Stimulated activated effector memory CD8-positive, alpha-beta T cell treated with anti-CD3 and anti-CD28 coated beads, Interleukin-12 subunit alpha, Interleukin-12 subunit beta, amount 100 ng/mL, for 72 hours (primary cell): ENCODE measurements at places on chromosomes 5 and 9.

DNA sequence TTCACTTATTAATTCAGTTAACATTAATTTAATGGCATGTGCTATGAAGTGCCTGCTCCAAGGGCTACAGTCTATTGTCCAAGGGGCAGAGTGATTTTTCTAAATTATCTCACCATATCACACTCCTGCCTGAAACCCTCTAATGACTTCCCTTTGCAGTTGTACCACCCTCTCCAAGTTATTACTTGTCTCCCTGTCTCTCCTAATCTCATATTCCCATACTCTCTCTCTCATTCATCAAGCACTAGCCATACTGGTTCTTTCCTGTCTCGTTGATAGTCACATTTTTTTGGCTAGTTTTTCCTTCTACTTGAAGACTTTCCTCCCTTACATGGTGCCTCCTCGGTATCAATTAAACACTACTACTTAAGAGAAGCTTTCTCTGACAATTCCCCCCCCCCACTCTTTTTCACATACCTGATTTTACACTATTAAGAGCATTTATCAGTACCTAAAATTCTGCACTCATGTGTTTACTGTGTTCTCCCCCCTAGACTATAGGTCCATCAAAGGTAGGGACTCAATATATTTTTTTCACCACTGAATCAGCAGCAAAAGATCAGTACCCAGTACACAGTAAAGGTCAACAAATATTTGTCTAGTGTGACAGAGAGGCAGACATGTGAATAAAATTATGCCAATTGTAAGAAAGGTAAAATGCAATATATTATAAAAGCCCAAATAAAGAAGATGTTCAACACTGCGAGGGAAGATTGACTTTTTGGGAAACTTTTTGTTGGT, 19.0 kb downstream of the RICTOR start:
- DNase-seq = no peak

DNA sequence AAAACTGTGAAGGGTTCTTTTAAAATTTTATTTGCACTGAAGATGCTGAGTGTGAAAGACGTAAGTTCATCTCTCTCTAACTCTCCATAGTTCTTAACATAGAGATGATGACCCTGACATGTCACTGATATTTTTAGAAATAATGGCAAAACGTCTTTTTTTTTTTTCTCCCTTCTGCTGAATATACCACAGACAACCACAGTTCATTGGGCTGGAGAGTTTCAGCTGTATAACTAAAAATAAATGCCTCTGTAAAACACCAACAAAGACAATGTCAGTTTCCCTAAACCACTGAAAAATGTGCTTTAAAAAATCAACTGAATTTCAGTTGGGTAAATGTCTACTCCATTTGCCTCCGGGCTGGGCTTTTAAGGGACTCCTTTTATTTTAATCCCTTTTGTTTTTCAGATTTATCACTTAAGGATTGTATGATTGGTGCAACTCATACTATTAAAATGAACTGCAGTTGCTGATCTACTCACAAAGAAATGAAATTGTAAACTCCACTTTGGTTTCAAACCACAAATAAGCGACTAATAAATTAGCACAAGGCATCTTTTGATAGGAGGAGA, 830.9 kb upstream of the WWC1 start:
- DNase-seq = no peak

- no peak for DNase-seq
These were observed 17.9 kb upstream of the POC5 start for GRCh38 chr5:75734913-75735789.

DNA sequence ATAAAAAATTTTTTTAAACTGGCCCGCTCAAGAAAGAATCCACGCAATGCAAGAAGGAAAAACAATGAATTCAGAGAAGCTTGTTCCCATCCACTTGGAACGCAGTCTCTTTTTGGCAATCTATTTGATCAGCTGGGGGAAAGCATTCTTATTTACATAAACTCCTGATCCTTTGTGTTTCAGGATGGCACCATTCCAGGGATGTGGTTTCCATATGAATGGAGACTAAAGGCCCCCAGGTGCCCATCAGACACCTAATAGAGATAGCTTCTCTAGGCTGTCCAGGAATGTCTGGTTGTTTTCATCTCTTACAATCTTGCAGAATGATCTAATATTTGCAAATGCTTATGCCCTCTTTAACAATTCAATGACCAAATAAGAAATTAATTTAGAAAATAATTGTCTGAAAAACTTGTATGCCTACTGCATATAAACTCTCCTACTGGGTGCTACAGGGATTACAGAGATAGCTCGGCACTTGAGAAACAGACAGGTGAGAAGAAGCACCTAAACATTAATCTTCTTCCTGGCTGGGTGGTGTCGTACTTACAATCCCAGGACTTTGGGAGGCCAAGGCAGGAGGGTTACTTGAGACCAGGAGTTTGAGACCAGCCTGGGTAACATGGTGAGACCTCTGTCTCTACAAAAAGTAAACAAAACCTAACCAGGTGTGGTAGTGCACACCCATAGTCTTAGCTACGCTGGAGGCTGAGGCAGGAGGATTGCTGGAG, 3.0 kb upstream of the RASGRF2 start:
- no peak for DNase-seq

GRCh38 chr9:12956261-12956660, 181.4 kb downstream of the LURAP1L start:
- no peak for DNase-seq

DNA sequence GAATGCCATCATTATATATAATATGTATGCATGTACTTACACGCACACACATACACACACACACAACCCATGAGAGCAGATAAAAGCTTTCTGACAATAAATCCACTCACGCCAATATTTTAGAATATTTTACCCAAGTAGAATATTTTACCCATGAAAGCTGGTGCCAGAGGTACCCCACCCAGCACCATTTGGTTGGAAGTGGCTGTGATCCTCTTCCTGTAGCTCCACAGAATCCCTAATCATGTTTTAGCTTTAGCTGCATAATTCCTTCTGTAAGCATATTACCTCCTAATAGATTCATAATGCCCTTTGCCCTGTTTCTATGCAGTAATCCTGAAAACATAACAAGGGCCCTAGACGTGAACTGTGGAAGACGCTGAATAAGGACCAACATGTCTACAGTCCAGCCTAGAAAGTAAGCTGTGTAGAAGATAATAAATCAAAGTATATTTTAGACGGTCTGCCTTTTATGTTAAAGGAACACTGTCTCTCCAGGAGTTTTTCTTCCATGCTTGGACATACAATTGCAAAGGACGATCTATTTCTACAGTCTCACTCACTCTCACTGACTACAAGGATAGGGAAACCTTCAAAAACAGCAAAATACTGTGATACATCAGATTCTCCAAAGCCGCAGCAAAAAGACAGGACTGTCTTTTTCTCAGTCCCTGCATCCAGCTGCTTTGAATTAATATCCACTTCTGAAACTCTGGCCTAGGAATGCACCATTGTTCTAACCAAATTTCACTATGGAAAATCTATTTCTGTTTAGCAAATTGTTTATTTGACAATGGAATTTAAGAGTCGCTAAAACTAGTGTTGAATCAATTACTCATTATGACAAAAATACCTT, 98.2 kb downstream of the USP20 start:
- DNase-seq = no peak

DNA sequence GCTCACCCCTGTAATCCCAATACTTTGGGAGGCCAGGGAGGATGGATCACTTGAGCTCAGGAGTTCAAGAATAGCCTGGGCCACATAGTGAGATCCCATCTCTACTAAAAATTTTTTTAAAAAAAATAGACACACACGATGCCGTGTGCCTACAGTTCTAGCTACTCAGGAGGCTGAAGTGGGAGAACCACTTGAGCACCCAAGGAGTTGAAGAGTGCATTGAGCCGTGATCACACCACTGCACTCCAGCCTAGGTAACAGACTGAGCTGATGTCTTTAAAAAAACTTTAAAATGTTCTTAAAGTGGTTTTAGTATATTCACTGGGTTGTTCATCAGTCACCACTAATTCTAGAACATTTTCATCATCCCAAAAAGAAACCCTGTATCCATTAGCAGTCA, 51.9 kb upstream of the RNF38 start:
- DNase-seq = no peak

DNA sequence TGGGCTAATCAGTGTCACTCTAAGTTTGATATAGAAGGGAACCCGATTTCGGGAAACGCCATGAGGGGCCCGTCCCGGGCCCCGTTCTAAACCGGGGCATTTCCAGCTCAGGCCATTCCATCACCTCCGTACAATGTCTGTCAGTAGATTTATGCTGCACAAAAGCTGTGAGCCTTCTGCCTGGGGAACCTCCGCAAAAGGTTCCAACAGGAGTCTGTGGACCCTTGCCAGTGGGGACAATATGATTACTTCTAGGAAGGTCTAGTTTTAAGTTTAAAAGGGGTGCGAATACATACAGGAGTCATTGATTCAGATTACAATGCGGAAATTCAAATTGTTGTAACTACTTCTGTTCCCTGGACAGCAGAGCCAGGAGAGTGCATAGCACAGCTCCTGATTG, 57.6 kb downstream of the RAPGEF1 start:
- no peak for DNase-seq

DNA sequence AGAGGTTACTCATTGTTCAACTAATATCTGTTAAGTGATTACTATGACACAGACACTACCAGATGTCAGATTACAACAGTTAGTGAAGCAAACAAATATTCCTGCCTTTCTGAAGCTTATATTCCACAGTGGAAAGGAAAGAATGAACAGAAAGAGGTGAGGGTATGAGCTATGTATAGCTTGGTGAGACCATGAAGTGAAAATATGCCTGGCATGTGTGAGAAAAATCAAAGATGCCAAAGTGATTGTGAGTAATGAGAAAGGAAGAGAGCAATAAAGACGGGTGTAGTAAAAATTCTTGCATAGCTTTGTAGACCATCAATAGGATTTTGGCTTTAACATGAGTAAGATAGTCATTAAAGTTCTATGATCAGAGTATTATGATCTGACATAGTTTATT, 734.5 kb upstream of the NUDT12 start:
- DNase-seq = no peak

DNA sequence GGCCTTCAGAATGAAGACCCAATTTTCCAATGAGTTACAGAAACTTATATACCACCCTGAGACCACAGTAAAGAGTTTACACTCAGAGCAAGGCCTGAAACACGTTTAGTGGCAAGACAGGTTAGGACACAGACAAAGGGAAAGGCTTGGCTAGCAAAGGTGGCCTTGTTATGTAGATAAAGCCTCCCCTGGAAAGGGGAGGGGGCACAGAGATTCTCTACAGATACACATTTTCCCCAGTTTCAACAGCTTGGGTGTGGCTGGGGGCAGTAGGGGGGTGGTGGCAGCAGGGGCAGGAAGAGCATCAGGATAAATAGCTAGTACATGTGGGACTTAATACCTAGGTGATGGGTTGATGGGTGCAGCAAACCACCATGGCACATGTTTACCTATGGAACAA, 51.9 kb upstream of the PPP1R2B start:
- DNase-seq = no peak

- DNase-seq = no peak
These were observed 21.3 kb upstream of the LMX1B start for GRCh38 chr9:126592461-126592860.

GRCh38 chr5:81065492-81065891, 105.3 kb downstream of the RASGRF2 start:
- no peak for DNase-seq

DNA sequence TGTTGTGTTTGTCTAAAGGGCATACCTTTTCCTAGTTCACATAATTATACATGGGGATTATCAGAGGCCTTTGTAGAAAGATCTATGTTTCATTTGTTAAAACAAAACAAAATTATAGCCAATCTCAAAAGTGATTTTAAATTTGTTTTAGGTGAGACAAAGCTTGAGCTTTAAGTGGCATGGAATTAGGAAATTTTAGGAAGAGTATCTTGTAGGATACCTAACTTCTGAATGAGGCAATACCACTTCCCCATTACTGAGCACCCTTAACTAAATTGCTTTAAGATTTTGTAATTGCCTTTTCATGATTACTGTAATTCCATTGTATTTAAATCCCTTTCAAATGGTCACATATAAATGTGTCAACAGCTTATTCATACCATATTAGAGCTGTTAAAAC, 775.6 kb downstream of the NR2F1-AS1 start:
- no peak for DNase-seq

DNA sequence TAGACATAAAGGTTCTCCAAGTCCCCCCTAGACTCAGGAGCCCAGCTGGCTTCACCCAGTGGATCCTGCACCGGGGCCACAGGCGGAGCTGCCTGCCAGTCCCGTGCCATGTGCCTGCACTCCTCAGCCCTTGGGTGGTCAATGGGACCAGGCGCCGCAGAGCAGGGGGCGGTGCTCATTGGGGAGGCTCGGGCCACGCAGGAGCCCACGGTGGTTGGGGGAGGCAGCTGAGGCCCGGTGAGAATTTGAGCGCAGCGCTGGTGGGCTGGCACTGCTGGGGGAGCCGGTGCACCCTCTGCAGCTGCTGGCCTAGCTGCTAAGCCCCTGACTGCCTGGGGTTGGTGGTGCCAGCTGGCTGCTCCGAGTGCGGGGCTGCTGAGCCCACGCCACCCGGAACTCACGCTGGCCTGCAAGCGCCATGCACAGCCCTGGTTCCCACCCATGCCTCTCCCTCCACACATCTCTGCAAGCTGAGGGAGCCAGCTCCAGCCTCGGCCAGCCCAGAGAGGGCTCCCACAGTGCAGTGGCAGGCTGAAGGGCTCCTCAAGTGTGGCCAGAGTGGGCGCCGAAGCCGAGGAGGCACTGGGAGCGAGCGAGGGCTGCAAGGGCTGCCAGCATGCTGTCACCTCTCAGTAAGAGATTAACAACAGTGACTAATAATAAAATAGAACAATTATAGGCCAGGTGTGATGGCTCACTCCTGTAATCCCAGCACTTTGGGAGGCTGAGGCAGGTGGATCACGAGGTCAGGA, 65.9 kb downstream of the SPATA31D1 start:
- no peak for DNase-seq

DNA sequence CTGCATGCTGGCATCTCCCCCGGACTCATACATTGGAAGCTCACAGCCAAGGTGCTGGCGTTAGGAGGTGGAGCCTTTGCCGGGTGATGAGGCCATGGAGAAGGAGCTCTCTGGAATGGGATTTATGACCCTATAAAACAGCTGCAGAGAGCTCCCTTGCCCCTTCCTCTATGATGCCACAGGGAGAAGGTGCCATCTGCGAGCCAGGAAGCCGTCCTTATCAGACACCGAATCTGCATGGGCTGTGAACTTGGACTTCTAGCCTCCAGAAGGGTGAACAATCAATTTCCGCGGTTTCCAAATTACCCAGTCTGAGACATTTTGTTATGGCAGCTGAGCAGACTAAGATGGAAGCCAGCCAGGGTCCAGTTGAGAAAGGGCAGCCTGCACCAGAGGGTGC, 381.2 kb upstream of the IRX1 start:
- no peak for DNase-seq

- DNase-seq = no peak
These were observed at the start of gene IGFBPL1 for GRCh38 chr9:38423973-38424843. Gene IGFBPL1 (minus strand): TSS chr9:38424454. CDS start chr9:38424424, 30 bp downstream.

DNA sequence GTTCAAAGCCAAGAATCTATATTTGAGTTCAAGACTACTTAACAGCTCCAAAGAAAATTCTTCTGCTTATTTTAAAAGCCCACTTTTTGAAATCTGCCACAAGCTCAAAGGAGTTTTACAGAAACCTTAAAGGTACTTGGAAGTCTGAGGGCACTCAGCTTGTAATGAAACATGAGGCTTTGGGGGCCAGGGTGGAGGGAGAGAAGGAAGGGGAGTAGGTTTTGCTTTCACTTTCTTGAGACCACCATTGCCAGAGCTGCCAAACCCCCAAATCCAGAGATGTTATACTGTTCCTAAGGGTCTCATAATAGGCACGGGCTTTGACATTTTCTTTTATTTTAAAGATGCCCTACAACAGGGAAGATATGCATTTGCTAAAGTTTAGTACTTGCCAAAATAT, 42.6 kb upstream of the TNFAIP8 start:
- no peak for DNase-seq

GRCh38 chr9:16688814-16689213, 181.7 kb downstream of the BNC2 start:
- DNase-seq = no peak
